Activated T-cell treated with anti-CD3 and anti-CD28 coated beads for 24 hours (primary cell): ENCODE measurements at places on chromosomes 3 and 15.

- peak; percentile 16 for DNase-seq
Observed at GRCh38 chr3:66394019-66394752, 106.6 kb downstream of the LRIG1 start.

DNA sequence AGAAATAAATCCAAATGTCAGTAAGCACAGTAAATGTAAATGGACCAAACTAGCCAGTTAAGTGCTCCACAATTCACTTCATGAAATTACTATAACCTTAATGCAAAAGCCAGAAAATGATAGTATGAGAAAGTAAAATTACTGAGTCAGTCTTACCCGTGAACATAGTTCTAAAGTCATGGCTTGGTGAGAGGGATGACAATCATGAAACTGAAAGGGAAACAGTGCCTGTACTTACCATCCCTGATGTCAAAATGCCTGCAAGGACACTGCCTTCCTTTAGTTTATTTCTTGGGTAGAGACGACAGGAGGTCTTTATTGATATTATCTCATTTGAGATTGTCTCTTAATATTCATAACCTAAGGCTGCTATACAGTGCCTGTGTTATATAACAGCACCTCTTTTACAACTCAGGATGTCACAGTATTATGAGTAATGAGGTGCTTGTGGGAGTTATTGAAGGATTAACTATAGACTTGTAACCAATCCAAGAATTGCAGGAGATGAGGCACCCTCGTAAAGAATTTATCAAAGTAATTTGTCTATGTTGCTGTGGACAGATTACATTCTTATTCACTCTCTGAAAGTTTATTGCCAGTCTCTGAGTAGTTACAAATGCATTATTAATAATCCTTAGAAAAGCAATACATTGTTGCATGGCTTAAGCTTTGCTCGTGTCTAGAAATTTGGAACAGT is 142.9 kb upstream of the BFSP2 start:
- no peak for DNase-seq

DNA sequence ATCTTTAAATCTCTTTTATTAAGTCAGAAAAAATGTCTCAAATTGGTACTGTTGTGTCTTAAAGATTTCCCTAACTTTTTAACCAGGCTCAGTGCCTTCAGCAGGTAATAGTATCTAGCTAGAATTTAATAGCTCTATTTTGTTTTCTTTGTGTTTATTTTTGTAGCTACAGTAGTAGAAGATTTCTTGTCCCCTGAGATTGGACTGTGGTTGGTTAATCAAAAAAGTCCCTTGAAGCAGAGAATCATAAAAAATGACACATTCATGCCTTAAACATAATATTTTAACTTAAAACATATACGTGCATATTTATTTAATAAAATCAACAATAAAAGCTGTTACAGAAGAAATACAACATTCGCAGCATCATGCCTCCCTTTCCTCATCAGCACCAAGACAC is 102.8 kb downstream of the EEFSEC start:
- no peak for DNase-seq

- DNase-seq = peak; percentile 68
Observed at GRCh38 chr3:53219895-53220483, 35.8 kb downstream of the TKT start.

DNA sequence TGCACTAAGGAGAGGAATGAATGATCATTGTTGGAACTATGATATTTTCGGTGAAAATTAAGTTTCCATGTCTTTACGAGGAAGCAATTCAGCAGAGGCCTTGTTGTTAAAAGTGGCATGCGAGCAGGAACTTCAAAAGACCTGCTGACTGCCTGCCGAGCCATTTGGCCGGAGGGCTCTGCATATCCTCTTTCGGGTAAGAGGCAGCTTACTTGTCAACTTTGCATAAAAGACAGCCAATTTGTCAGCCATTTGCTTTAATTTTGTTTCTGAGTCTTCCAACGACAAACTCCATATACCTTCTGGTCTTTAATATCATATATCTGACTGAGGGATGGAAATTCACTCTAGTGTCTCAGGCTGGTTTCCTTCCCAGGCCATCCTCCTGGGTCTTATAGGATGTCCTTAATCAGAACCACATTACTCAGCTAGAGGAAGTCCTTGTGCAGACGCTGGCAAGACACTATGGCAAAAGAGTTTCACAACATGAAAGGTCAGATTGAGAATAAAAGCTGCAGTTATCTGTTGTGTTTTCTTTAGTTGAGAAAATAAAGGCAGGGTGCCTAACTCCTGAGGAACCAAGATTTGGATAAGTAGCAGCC is 128.7 kb upstream of the WNT5A start:
- no peak for DNase-seq

DNA sequence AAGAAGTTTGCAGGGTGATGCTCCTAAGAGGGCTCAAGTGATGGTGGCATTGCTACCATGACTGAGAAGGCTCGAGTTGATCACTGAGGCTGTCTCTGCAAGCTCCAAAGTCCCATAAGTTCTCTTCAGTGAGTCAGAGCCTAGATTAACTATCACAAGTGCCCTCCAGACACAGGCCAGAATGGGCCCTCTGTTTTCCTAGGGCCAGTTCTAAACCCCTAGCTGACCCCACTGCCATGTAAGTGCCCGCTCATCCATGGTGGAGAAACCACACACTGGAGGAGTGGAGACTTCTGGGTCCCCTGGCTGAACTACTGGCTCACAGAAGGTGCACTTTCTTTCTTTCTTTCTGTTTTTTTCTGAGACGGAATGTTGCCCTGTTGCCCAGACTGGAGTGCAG is 87.6 kb upstream of the WNT5A start:
- DNase-seq = no peak

DNA sequence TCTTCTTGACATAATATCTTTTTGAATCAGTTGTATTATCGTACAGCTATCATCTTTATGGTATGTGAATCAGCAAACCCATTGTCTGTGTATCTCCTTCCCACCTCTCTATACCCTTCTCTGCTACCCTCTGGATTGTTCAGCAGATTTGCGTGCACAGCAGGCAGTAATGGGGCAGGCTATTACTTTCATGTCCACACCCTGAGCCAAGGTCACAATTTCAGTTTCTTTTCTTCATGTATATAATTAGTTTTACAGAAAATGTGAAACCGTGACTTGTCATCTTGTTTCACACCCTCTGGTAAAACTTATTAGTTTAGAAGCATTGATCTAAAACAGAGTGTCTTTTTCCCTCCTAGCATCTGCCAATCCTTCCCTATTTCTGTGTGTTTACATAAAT is 770.4 kb upstream of the SEMA6D start:
- no peak for DNase-seq

DNA sequence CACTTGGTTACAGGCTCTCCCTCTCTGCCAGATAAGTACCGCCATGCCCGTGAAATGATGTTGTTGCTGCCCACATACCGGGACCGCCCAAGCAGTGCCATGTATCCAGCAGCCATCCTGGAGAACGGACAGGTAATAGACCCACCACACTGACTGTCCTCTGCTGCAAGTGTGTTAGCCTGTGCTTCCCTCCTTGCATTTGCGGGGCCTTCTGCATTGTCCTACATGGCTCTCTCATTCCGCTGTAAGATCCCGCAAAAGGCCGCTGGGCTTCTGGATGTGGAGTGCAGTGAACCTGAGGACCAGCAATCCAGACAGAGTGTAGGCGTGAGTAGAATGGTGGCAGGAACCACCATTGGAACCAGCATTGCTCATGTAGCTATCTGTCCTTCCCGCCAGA is 10.6 kb upstream of the MANF start:
- DNase-seq = no peak

- no peak for DNase-seq
Observed at GRCh38 chr3:176663387-176663786, 533.9 kb downstream of the TBL1XR1 start.

DNA sequence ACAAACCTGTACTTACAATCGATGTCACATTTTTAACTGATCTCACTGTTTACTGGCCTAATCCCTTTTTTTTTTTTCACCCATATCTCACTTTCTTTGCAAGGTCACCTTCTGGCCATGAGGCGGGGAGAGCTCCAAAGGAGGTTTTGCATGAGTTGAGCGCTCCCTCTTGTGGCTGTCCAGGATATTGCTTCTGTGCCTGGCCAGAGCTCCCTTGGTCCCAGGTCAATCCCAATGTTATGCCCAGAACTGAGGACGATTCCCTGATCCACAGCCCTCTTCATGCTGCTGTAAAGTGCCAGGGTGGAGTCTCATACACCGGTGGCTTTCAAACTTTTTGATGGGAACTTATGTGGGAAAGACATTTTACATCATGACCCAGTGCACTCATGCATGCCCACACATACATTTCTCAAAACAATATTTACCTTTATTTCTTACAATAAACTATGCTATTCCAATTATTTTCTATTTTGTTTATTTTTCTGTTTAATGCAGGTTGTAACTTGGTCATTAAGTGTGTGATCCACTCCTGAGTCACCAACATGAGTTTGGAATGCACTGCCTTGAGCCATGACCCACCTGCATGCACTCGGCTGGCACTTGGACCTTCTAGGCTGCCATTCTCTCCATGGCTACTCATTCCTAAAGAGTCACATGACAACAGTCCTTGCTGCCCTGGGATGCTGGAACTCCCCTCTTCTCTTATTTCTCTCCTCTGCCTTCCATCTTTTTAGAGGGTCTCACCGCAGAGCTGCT is 9.6 kb upstream of the SST start:
- DNase-seq = peak; percentile 51

DNA sequence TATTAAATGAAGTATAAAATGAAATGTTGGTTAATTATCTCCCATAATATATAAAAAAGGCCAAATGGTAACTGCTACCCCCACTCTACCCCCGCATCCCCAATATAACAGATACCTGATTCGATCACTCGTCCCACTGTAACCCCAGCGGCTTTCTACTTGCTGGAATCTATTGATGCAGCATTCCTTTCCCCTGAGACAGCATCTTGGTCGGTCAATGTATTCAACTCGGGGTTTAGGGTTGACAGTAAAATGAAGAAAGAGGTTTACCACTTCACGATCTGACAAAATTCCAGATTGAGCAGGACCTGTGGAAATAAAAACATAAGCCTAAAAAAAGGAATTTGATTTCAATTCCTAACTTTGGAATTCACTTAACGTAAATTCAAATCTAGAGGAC is 18.6 kb upstream of the C15orf40 start:
- no peak for DNase-seq
